NCI-H2029 treated with DMSO at 0.1 percent for 48 hours (cell line): ENCODE measurements at places on chromosomes 16 and 17.

DNA sequence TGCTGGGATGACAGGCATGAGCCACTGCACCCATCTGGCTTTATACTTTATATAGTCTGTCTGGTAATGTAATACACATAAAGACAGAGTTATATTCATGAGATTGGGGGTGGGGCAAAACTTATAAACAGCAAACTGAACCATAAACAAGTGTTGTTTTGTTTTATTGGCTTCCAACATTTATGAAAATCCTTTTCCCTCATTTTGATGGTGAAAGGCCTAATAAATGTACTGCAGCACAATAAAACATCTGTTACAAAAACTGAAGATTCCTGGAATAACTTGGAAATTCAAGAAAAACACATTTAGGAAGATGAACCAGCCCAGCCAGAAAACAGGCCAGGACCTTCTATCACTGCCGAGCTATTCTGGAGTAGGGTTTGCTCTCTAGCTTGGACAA lies 16.1 kb downstream of the NPRL3 start:
- DNase-seq = no peak

GRCh38 chr17:1484676-1485422 lies 7.6 kb downstream of the MYO1C start:
- DNase-seq = no peak

DNA sequence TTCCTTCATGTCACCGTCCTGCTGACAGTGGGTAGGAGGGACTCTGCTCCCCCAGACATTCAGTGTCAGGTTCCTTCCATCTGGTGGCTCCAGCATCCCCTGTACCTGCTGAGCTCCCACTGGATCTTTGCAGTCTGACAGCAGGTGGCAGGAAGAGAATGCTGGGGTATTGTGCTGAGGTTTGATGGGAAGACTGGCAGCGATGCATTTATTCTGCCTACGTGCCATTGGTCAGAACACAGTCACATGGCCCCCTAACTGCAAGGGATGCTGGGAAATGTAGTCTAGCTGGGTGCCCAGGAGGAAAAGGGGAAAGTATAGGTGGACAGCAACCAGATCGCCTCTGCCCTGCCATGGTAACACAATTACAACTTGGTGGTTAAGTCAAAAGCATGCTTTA lies 44.4 kb downstream of the IRX3 start:
- DNase-seq = peak; percentile 2

- no peak for DNase-seq
Observed at GRCh38 chr17:76675648-76676047, 32.1 kb upstream of the ST6GALNAC1 start.

GRCh38 chr16:84165746-84166145 lies 20.6 kb downstream of the DNAAF1 start:
- no peak for DNase-seq

DNA sequence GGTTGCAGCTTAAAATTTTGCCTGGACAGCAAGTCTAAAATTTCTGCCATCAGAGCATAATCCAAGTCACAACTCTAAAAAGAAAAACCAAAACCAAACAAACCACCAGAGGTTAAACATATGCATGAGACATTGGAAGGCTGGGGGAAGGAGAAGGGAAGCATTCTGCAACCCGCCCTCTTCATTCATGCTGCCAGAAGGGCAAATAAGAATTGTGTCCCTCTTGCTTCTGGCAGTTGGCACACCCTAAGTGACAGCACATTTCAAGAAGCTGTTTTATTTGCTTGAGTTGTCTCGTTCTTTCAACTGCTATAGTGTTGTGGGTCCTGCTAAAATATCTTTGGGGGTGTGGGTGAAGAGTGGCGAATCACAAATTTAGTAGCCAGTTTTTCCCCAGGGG lies 99.6 kb downstream of the SKAP1 start:
- DNase-seq = no peak

DNA sequence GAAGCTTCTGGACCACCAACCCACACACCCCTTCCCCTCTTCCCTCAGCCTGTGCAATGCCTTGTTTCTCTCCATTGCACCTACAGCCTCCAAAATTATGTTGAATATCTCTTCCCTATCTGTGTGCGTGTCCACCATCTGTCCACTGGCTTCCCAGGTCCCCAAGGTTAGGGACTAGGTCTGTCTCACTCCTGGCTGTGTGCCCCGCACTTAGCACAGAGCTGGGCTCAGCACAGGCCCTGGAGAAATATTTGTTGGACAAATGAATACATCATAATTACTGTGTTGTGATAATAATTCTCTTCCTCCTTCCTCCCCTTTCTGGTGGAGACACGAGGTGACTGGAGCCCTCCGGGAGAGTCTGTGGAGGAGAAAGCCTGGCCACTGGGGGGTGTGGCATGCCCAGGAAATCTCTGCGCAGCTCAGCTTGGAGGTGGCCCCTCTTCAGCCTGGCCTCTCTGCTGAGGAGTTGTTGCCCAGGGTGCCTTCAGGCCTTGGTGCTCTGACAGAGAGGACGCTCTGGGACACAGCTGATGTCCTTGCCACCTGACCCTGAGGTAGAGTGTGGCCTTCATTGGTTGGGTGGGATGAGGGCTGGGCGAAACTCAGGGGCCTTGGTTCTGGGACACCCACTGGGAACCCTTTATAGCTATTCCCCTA lies 3.3 kb upstream of the BRD7 start:
- DNase-seq = no peak

- no peak for DNase-seq
Observed at GRCh38 chr17:44794851-44795413, 35.2 kb downstream of the GJC1 start.

- no peak for DNase-seq
Observed at GRCh38 chr17:38443356-38444031, 15.2 kb downstream of the ARHGAP23 start.

GRCh38 chr16:64889446-64889845 lies 232.4 kb downstream of the CDH11 start:
- DNase-seq = no peak
